Urothelium cell line (cell line): ENCODE measurements at places on chromosomes 6 and 20.

DNA sequence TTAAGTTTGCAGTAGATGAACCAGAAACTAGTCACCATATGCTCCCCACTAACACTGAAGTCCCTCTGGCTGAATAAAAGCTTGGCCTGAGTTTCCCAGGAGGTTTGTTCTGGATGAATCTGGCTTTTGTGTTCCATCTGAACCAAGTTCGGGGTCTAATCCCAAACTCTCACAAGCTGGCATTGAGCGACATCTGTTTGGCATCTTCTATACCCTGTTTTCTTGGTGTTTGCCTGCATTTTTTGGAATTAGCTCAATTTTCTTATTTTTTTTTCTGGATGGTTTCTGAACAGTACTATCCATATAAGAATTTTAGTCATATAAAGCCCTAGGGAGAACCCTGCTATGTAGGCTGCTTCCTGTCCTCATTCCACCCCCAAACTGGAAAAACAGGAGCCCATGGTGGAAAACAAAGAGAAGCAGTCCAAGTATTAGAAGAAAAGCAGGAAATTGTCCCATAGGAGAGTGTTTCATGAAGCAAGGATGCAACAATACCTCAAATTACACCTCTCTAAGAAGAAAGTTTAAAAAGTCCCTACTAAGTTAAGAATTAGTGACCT, 737.1 kb downstream of the DHX35 start:
- no peak for DNase-seq

- DNase-seq = no peak
Measured at GRCh38 chr20:63284981-63285524, 7.9 kb upstream of the COL20A1 start.

DNA sequence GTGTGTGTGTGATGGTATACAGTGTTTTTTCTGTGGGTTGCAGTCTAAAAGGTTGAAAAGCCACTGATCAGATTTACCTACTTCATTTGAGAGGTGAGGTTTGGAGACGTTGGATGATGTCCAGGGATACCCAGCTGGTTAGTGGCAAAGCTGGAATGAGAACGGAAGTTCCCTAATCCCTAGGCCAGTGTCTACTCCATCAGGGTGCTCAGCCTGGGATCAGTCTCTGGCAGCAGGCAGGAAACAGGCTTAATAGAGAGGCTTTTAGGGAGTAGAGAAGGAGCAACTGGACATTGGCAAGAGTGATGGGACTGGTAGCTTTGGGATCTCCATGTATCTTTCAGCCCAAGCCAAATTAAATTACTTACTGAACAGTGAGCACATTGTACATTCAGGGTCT, 80.7 kb downstream of the C6orf52 start:
- no peak for DNase-seq

DNA sequence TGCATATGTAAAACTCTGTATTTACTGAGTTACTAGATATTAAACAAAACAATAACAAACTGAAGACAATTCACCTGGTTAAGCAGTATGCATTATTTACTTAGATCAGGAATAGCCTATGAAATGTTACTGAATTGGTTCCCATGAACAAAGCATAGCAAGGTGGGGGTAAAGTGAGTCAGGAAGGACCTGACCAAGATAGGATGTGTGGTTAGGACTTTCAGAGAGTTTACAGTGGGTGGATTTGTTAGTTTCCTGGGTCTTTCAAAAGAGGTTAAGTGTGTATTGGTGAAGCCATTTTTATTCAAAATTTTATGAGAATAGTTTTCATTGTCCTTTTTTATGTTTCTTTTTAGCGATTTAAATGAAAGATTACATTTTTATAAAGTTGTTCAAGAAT, 32.9 kb downstream of the TBPL1 start:
- DNase-seq = no peak

GRCh38 chr6:15370733-15371671, 125.1 kb downstream of the JARID2 start:
- DNase-seq = no peak

DNA sequence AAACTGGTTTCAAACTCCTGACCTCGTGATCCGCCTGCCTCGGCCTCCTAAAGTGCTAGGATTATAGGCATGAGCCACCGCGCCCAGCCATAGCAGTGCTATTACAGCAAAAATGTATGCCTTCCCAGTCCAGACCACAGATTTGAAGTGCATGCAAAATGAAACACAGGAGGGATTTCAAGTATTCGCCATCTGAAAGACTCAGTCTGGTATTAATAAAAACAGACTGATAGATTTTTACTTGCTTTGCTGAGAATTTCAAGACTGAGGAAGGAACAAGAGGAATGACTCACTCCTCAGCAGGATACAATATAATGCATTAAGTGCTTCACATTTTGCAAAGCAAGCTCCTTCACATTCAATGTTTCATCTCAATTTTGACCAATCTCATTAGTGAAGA, 134.9 kb downstream of the TMEM200A start:
- DNase-seq = no peak

DNA sequence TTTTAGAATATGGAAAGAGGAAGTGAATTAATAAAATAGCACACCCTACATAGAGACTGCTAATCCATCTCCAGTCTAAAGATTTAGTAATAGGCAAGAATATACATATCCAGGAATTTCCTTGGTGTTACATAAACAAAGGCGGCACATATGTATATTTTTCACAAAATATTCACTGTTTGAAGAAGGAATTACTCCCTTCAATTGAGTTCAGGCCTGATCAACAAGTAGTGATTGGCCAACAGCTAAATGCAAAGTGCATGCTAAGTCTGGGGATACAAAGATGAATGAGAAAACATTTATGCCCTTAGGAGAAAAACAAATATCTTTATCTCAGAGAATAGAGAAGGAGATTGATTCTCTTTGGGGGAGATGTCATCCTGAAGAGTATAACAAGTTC, 6.5 kb upstream of the HCRTR2 start:
- DNase-seq = no peak

DNA sequence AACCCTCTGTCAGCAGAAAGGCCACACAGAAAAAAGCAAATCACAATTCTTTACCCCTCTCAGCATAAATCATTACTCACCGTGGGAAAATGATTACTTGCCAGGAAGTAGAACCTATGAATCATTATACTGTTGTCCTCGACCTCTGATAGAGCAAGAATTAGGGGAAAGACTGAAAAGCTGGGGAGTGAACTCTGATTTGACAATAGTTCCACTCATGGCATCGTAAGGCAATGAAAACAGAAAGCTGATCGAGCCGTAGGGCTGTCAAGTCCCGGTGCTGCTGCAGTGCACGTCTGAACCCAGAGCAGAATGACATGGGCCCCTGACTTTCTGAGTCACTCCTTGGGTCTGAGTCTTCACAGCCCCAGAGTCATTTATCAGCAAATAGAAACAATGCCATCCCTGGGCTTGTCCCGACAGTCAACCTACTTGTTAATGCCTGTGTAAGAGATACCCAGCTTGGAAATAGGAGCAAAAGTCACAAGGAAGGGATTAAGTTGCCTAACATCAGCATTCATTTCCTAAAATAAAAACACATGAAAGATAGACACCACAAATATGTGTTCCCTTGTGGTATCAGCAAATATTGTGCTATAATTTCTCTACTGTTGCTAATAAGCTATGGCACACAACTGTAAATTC, 224.8 kb upstream of the MARCKS start:
- DNase-seq = peak; percentile 54

DNA sequence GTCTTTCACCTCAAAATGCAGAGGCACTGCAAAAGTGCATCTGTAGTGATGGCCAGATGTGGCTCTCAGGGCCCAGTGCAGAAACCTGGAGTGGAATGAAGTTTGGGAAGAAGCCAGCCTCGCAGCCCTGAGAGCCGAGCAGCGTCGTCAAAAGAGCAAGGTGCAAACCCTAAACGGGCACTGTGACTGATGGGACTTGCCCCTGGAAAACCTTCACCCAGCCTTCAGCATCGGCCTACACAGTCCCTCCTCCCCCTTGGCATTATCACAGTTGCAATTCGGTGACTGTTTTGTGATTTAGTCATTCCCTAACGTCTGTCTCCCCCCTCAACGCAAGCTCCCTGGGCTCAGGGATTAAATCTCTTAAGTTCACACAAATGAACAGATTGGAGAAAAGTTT, 38.6 kb downstream of the TAF4 start:
- no peak for DNase-seq

DNA sequence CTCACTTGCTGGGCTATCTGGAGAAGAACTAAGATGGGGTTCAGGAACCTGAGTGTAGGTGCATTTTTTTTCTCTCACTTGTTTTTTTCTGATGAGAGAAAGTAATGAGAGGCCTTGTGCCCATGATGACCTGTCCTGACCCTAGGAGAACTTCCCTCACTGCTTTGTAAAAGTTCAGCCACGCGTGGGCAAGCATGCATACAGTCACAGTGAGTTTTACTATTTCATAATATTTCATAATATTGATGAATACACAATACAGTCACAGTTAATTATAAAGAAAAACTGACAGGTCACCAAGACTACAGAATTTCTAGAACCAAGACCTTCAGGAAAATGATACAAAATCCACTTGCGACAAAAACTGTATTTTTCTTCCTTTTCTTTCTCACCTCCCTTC, 111.8 kb downstream of the MAP7 start:
- no peak for DNase-seq

- DNase-seq = no peak
Measured at GRCh38 chr6:36071714-36072113, 44.1 kb downstream of the MAPK14 start.

DNA sequence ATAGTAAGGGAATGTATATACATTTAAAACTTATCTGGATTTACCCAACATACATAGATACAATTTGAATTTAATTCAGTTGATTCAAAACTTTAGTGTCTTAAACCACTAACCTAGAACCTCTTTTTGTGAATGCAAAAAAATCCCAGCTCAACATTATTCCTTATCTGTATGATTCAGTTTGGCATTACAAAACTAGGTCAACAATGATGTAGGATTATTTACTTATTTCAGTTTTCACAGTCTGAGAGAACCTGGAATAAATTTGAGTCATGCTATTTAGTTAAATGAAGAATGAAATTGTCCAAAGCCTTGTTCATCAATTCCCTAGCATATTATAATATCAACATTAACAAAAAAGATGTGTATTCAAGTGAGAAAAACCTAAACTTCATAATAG, 7.4 kb upstream of the PLCB1 start:
- DNase-seq = no peak

DNA sequence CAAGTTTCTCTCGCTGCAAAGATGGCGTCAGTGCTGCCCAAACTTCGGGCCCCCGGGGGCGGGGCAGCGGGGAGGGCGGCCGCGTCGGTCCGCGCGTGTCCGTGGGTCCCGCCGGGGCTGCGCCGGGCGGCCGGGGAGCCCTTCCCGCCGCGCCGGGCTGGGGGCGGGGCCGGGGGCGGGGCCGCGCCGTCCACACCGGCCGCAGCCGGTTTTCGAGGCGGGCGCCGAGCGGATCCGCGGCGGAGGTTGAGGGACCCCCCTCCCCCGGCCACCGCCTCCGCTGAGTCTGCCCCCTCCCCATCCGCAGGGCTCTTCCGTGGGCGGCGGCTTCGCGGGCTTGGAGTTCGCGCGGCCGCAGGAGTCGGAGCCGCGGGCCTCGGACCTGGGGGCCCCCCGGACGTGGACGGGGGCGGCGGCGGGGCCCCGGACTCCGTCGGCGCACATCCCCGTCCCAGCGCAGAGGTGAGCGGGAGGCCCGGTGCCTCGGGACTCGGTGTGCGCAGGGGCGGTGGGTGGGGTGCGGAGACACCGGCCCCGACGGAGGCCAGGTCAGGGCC, 572 bp downstream of the SLC2A4RG start:
- peak; percentile 74 for DNase-seq

DNA sequence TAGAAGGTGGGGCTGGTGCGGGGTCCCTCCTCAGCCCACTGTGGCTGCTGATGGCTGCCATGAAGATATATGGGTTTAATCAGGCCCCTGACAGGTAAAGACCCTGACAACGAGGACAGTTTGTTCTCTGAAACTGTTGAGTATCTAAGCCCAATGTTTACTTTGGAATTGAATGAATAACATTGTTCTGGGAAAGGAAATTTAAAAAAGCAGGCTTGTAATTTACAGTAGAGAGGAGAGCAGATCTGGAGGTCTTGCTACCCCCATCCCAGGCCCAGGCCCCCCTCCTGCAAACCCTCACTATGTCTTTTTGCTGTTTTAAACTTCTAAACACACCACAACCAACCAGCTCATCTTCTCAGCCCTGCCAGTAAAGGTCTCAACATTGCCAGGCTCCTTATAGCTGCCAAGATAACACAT, 171.3 kb downstream of the CDC5L start:
- no peak for DNase-seq

DNA sequence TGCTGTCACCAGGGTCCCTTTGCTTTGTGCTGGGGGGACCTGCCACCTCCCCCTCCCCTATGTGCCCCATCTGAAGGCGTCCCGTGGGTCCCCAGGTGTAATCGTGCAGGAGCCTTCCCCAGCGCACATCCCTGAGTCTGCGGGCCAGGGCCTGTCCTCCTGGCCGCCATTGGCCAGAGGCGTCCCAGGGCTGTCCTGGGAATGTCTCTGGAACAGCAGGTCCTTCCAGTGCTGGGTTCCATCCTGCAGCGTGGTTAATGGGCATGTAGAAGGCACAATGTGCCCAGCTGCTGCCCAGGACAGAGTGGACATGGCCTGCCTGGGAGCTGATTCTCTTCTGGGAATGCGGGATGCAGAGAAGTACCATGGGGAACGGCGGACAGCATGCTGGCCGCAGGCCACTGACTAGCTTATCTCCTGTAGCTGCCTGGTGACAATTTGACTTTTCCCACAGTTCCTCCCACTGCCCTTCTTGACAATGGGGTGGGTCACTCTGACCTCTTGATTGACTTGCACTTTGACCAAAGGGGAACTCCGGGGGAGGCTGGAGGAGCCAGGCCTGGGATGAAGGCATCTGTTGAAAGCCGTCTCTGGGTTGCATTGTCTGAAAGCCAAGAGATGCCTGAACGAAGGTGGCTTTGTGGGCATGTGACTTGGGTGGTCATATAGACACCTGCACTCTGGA, 64.0 kb downstream of the CTCFL start:
- DNase-seq = no peak

- DNase-seq = peak; percentile 89
Measured at GRCh38 chr6:10441004-10441654, 26.3 kb upstream of the TFAP2A start.

- DNase-seq = no peak
Measured at GRCh38 chr6:1597924-1598323, 11.8 kb upstream of the FOXC1 start.

- DNase-seq = no peak
Measured at GRCh38 chr6:90893400-90893799, 306.5 kb upstream of the MAP3K7 start.

DNA sequence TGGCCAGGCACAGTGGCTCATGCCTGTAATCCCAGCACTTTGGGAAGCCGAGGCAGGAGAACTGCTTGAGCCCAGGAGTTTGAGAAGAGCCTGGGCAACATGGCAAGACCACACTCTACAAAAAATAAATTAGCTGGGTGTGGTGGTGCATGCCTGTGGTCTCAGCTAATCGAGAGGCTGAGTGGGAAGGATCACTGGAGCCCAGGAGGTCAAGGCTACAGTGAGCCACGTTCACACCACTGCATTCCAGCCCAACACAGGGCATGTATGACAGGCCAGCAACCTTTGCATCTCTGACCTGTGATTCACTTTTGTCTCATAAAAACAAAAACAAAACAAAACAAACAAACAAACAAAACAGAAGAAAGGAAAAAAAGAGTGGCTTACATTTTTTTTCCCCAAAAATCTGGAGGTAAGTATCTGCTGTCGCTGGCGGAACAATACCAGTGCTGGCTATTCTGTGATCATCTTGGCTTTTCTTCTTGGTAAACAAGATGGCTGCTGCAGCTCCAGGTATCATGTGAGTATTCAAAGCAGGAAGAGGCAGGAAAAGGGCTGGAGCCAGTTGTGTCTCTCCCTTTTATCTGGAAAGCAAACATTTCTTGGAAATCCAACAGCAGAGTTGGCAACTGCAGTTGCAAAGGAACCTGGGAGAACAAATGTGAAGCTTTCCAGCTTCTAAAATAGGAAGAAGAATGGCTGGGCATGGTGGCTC, 40.4 kb upstream of the ZMYND8 start:
- DNase-seq = no peak

GRCh38 chr6:168035661-168036545, 38.4 kb downstream of the KIF25 start:
- DNase-seq = peak; percentile 55
